Bronchial smooth muscle cell (primary cell): ENCODE measurements at places on chromosomes 4 and X. TPM values are rescaled to one million over a fixed set of nuclear protein-coding genes. Genes with fewer than 3 reads are reported as not detected.

Gene IRF2
- total RNA-seq = 21.9 and 24.3 TPM in 2 replicates

Gene ARX
- not detected in 2 replicates for total RNA-seq

Gene TMEM271
- total RNA-seq = not detected in 2 replicates

Gene HMGN5
- 0.52 and 1.1 TPM in 2 replicates for total RNA-seq

Gene ANKRD37
- total RNA-seq = 1.6 and 1.7 TPM in 2 replicates

Gene PLXNA3
- total RNA-seq = 9.1 and 16.4 TPM in 2 replicates

Gene MAGEA9B
- not detected in 2 replicates for total RNA-seq

Gene RTL3
- total RNA-seq = under 0.01 TPM in 1 of 2 replicates, not detected in the other

Gene USP17L28
- not detected in 2 replicates for total RNA-seq

Gene ANTXR2
- 64.0 and 125 TPM in 2 replicates for total RNA-seq

Gene VCX2
- not detected in 2 replicates for total RNA-seq

Gene TMSB15C
- 2.0 and 4.3 TPM in 2 replicates for total RNA-seq

Gene CLCN4
- 5.4 and 11.1 TPM in 2 replicates for total RNA-seq

Gene ABCG2
- total RNA-seq = 1.1 and 1.3 TPM in 2 replicates

Gene SETD7
- 48.4 and 85.6 TPM in 2 replicates for total RNA-seq

Gene MAGEA12
- not detected in 2 replicates for total RNA-seq
